Sciatic nerve (tissue), 2 donors: ENCODE measurements at places on chromosomes 7 and 10. TPM values are rescaled to one million over a fixed set of nuclear protein-coding genes. Genes with fewer than 3 reads are reported as not detected.

- no peak for DNase-seq
Observed at GRCh38 chr10:131710142-131710861, 190.5 kb upstream of the PPP2R2D start.

GRCh38 chr10:4982764-4983226, 19.6 kb downstream of the AKR1C1 start:
- no peak for DNase-seq

DNA sequence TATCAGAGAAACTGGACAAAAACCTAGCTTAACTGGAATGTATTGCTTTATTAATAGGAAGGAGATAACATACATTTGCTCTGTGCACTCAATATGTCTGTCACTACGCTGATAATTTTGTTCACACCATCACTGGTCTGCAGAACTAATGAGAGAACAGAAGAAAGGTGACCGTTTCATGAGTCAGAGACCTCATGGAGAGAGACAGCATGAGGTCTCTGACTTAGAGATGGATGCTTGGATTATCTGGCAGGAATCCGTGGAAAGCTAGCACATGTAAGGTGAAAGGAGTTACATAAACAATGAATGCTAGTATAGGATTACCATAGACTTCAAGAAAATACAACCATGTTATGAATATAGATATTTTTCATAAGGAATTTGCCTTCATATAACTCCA, 947.3 kb downstream of the IPMK start:
- no peak for DNase-seq

DNA sequence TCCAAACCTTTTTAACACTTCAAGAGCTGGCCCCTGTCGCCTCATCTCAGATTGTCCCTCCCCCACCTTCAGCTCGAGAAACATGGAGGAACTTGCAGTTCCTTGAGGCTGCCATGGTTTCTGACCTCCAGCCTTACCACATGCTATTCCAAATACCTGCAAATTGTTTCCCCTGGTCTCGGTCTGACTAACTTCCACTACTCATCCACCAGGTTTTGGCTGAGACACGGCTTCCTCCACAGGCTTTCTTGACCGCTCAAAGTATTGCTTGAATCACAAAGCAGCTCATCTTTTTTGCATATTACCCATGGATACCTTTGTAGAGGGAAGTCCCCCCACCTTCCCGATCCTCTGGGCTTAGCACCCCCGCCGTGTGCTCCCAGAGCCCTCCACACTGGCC, 5.2 kb upstream of the SAMD8 start:
- peak; percentile 14 for DNase-seq

DNA sequence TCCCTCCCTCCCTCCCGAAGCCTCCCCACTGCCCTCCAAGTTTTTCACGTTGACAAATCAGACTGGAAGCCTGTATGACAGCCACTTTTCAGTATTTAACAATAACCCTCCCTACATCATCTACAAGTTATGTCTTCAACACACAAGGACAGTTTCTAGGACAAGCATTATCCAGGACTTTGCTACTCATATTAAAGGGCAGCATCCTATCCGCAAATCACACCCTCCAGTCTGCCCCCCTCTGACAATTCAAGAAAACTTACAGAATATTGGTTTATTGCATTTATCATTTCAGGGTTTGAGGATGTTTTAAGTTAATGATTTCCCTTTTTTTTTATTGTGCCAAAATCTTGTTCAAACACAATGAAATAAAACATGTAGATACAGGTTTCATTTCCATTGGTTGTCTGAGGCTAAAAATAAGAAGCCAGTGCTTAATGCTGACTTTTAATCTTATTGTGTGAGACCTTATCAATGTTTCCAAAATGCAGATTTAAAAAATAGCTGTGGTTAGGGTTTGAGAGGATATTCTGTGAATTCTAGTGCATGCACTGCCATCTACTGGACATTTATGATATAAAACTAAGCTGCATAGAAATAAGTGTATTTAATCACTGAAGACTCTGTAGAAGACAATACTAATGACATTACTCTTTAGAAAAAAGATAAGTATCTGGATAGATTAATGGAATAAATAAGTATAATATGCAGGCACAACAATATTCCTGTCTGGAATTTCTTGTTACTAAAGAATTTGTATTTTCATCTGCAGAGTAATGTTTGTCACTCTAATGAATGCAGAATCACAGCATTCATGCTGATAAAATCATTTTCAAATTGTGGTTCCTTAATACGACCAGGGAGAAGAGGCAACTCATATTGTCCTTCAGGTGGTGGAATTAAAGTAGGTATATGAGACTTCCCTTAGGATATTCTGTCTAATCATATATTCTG, 64.1 kb downstream of the CAV1 start:
- DNase-seq, result no peak

GRCh38 chr7:80596933-80597517, 41.4 kb upstream of the CD36 start:
- no peak for DNase-seq

GRCh38 chr7:47407821-47408674, 173.9 kb downstream of the TNS3 start:
- DNase-seq, result peak; percentile 62

DNA sequence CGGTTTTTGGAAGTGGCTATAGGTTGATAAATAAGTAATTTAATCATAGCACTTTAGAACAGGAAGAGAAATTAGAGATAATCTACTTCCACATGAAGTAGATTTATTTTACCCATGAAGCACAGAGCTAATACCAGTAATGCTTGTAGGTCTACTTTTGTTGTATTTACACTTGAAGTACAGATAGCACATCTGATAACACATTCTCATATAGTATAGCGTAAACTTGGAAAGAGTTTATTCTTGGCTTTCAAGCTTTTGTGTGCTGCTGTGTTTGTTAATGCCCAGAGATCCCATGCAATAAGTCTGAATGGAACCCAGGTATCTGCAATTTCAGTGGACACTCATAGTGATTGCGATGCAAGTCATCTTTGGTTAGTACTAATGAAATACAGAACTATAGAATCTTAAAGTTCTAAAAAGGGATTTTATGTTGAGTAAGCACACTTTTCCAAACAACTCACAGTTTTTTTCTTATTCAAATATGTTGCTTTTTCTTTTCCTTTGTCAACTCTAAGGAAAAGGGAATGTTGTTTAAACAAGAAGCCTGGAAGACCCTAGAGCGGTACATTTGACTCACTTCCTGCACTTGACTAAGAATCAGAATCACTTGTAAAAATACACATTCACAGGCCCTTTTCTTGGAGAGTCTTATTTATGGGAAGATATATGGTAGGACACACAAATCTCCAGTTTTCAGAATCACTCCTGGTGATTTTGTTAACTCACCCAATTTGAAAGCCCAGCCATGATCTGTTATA, 105.8 kb downstream of the GNAI1 start:
- no peak for DNase-seq

GRCh38 chr10:71209352-71209715, 3.0 kb upstream of the UNC5B start:
- peak; percentile 25 for DNase-seq

DNA sequence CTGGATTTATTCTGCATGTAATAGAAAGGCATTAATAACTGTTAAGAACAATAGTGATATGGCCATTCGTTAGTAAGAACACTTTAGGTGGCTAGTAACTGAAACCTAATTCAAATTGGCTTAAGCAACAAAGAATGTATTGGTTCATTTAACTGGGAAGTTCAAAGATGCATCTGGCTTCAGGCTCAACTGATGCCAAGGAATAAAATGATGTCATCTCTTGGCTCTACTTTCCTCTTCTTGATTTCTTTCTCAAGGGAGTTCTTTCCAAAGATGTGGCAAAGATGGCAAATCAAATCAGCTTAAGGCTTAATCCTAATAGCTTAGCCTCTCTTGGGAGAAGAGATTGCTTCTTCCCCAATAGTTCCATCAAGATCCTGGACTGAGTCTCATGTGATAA, 51.6 kb downstream of the PIK3CG start:
- no peak for DNase-seq

DNA sequence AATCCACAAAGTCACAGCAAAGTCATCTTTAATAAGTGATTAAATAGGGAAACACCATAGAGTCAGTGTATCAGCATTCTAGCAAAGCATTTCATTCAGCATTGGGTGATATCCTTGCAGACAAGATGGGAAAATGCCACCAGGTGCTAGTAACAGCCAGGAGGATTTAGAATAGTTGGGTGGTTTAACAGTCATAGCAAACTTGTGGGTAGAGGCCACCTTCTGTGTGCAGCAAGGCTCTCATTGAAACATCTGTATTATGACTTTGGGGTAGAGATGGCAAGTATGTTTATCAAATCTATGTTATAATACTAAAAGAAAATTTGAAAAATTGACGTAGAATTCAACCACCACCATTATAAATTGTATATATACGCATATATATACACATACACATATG, 26.4 kb upstream of the ADO start:
- DNase-seq, result no peak

- DNase-seq, result no peak
Observed at GRCh38 chr10:17174626-17175025, 26.8 kb downstream of the TRDMT1 start.

- DNase-seq, result no peak
Observed at GRCh38 chr10:17092216-17092944, 37.2 kb downstream of the CUBN start.

- DNase-seq, result no peak
Observed at GRCh38 chr10:132927824-132928223, 14.5 kb downstream of the CFAP46 start.

DNA sequence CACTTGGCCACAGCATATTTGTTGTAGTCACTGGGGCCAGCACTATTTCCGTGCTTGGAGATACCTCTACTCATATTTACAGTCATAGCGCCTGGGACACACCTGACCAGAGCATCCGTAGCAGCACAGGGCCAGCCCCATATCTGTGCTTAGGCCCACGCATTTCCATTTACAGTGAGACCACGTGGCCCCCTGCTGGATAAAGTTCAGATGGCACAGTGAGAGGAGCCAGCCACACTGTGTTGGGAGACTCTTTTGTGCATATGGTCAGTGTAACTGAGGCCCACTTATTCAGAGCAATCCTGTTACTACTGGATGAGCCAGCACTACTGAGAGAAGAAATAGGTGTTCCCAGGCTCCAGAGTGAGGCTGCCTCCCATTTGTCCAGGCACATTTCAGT, 455.3 kb downstream of the REEP3 start:
- no peak for DNase-seq

GRCh38 chr7:106808967-106809635, 56.0 kb upstream of the PIK3CG start:
- DNase-seq, result no peak

GRCh38 chr7:28904578-28905048, 53.5 kb downstream of the TRIL start:
- DNase-seq, result no peak

GRCh38 chr7:14377646-14378266, 388.3 kb upstream of the ETV1 start:
- DNase-seq, result no peak

DNA sequence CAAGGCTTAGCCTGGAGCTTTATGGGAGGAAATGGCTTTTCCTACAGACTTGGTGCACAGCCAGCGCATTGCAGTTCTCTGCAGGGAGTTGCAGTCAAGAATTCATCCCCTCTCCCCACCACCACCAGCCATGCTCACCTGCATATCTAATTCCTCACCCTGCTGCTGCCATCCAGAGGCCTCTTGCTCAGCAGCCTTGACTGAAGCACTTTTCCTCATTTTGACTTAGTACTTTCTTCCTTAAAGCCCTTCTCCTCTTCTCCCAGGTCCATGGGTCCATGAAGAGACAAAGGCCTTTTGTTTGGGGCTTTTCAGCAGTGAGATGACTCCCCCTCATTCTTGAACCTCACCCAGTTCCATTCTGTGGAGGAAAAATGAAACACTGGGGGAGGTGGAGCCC, 39.7 kb upstream of the GPR141 start:
- DNase-seq, result no peak

- DNase-seq, result no peak
Observed at GRCh38 chr7:122468945-122469344, 164.4 kb upstream of the FEZF1 start.

- DNase-seq, result peak; percentile 82
Observed at GRCh38 chr7:22488643-22489462, 11.1 kb downstream of the STEAP1B start.

DNA sequence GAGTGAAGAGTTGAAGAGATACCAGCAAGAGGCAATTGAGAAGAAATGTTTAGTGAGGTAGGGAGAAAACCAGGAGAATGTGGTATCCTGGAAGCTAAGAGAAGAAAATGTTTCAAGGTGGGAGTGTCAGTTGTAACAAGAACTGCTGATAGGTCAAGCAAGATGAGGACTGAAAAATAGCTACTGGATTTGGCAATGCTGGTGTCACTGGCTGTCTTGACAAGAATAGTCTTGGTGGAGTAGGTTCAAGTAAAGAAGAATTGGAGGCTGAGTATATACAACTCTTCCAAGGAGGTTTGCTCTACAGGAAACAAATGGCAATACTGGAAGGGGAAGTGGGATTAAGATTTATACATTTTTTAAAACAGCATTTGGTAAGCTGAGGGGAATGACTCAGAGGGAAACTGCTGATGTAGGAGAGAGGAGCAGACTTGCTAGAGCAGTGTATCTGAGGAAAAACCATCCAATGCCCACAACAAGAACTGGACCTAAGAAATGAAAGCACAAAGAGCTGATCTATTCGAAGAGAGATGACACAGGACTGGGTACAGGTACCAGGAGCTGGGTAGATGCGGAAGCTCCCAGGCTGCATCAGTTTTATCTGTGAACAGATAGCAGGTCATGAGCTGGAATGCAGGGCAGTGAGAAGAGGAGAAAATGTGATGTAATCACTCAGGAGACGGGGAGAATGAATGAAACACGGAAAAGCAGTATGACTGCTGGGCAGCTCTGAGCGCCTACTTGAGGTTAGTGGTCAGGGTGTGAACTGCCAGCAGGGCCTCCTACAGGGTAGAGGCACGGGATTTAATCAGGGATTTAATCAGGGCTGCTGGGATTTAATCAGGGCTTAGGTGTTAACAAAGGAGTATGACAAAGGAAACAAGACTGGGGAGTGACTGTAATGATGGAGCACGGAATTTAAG, 34.5 kb downstream of the FAM25A start:
- DNase-seq, result no peak

- DNase-seq, result no peak
Observed at GRCh38 chr10:26408858-26409494, 29.2 kb upstream of the APBB1IP start.

GRCh38 chr7:156751319-156751718, 110.7 kb downstream of the RNF32 start:
- no peak for DNase-seq

DNA sequence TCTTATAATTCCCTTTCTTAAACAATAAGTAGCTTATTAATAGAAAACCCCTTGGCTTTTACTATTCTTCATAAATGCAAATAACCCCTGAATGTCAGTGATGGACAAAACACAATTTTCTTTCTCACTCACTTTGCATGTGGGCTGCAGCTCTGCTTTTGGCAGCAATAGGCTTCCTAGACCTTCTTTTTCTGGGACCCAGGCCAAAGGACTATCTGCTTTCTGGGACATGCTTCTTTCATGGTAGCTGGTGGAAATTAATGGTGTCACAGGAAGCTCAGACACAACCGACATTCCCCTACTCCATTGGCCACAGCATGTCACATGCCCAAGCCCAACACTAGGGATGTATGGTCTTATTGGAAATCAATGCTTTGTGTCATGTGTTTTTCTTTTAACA, 134.3 kb upstream of the MDFIC start:
- DNase-seq, result no peak

ASAH2 gene
- 4.0 TPM for total RNA-seq

ABHD11 gene
- 10.7 TPM for total RNA-seq

SLC18A2 gene
- total RNA-seq, result 1.2 TPM
